AML-193 (cell line): ENCODE measurements at places on chromosomes 4 and X.

- peak; percentile 56 for DNase-seq
Observed at GRCh38 chr4:76381986-76382385, 39.0 kb downstream of the CCDC158 start.

DNA sequence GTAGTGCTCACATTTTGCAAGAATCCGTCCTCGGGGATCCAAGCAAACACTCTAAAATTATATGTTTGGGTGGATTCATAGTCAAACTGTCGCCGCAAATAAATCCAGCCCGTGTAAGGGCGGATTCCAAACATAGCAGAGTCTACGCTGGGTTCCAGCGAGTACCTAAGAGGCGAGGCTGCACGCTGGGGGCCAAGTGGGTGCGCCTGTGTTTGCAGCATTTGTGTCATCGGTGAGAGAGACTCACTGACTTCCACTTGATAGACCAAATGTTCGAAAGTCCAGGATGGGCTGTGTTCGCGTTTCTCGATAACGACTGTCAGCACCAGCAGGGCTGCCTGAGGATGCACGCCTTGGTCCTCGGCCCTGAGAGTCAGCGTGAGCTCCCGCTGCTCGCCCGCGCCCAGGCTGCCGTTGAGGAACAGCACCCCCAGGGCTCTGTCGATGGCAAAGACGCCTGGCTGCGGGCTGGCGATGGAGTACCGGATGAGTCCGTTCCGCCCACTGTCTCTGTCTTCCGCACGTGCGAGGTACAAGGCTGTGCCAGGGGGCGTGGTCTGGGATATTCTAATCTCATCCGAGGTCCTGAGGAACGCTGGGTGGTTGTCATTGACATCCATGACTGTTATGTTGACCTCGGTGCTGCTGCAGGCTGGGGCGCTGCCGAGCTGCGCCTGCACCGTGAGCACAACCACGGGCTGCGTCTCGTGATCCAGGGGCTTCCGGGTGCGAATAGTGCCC lies 158.7 kb downstream of the DCHS2 start:
- DNase-seq: no peak

GRCh38 chr4:3766036-3766784 lies at the start of gene ADRA2C:
Gene ADRA2C, plus strand, starts transcription at chr4:3766385. Its CDS starts 222 bp downstream, at chr4:3766607.
- no peak for DNase-seq

DNA sequence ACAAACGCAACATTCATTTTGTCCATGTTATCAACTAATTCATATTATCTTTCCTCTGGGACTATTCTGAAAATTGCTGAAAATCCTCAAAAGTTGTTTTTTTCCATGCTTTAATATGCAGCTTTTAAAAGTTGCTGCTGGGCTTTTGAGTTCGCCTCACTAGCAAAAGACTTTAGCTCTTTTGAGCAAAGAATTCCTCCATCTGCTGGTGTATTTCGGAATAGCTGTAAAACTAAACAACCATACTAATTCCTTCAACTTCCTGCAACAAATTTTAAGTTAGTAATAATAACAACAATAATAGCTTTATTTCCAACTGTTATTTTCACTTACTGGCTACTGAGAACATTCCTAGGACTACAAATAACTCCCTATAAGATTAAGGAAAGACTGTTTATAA lies 124.5 kb upstream of the PLAC1 start:
- DNase-seq: peak; percentile 1

DNA sequence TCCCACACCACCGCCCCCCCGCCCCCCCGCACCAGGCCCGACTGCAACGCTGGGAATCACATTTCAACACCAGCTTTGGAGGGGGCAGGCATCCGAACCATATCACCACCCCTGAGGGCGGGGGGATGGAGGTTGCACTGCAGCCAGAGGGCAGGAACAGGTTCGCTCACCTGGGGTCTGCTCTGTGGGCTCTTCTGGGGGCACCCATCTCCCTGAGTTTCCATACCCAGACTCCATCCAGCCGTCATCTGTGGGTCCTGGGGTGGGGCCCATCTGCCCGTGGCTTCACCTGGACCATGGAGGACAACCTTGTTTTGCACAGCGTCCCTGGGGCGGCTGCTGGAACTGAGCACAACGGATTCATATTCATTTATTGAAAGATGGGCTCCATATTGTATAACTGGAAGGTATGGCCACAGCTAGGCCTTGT lies 6.9 kb downstream of the PSAPL1 start:
- DNase-seq: no peak

- no peak for DNase-seq
Observed at GRCh38 chr4:833156-833555, 7.2 kb upstream of the CPLX1 start.
